ENCODE measurements at places on chromosomes 7 and 10. TPM values are rescaled to one million over a fixed set of nuclear protein-coding genes. Genes with fewer than 3 reads are reported as not detected.

GRB10 gene
- total RNA-seq, result 110 TPM

DENND10 gene
- total RNA-seq, result 53.7 TPM

SPDYE6 gene
- not detected for total RNA-seq

KCND2 gene
- total RNA-seq, result not detected

DOCK4 gene
- total RNA-seq, result 199 TPM

SAP25 gene
- total RNA-seq, result not detected

INA gene
- 0.18 TPM for total RNA-seq

HYAL4 gene
- under 0.01 TPM for total RNA-seq

SFTPA2 gene
- total RNA-seq, result not detected

SEPTIN7 gene
- total RNA-seq, result 205 TPM

LEP gene
- total RNA-seq, result under 0.01 TPM

ZNF789 gene
- total RNA-seq, result 7.0 TPM

GIMAP6 gene
- total RNA-seq, result 150 TPM

GPR26 gene
- not detected for total RNA-seq

GDF2 gene
- not detected for total RNA-seq

TRAPPC14 gene
- 7.3 TPM for total RNA-seq

HERPUD2 gene
- total RNA-seq, result 21.2 TPM

NKX1-2 gene
- not detected for total RNA-seq

MYPN gene
- total RNA-seq, result under 0.01 TPM

FLNC gene
- 152 TPM for total RNA-seq

UTF1 gene
- not detected for total RNA-seq

ZNF804B gene
- not detected for total RNA-seq

CREB5 gene
- total RNA-seq, result 1.7 TPM

HOXA7 gene
- 0.45 TPM for total RNA-seq

DAGLB gene
- 22.3 TPM for total RNA-seq

SEMA3E gene
- 0.28 TPM for total RNA-seq

BTBD16 gene
- 0.09 TPM for total RNA-seq

FAM25G gene
- not detected for total RNA-seq

CTTNBP2 gene
- not detected for total RNA-seq

OR2A12 gene
- not detected for total RNA-seq

CPEB3 gene
- total RNA-seq, result 0.94 TPM

LRRC17 gene
- total RNA-seq, result 20.7 TPM

DNAJC12 gene
- total RNA-seq, result 0.45 TPM

XRCC2 gene
- 2.0 TPM for total RNA-seq

GSTK1 gene
- 60.3 TPM for total RNA-seq

PAPOLB gene
- under 0.01 TPM for total RNA-seq

POMZP3 gene
- 3.2 TPM for total RNA-seq

AKR1B15 gene
- total RNA-seq, result not detected

NT5C3A gene
- 17.4 TPM for total RNA-seq

CALHM3 gene
- not detected for total RNA-seq

JAKMIP3 gene
- under 0.01 TPM for total RNA-seq

FAS gene
- 25.9 TPM for total RNA-seq

IL15RA gene
- total RNA-seq, result 9.7 TPM

CYP2C18 gene
- not detected for total RNA-seq

AGR3 gene
- not detected for total RNA-seq

NKX2-3 gene
- total RNA-seq, result not detected

FXYD4 gene
- not detected for total RNA-seq

IKZF1 gene
- not detected for total RNA-seq

NOS3 gene
- 54.8 TPM for total RNA-seq

ATG9B gene
- 0.19 TPM for total RNA-seq

OR2A7 gene
- total RNA-seq, result under 0.01 TPM

C10orf105 gene
- total RNA-seq, result not detected

WEE2 gene
- total RNA-seq, result not detected

MACROH2A2 gene
- total RNA-seq, result 0.36 TPM

MMD2 gene
- total RNA-seq, result not detected

ANXA8L1 gene
- total RNA-seq, result not detected

Measured in endothelial cell of coronary artery (primary cell).